NK-92 treated with Interleukin-12 subunit alpha and Interleukin-12 subunit beta, amount 100 ng/mL, for 24 hours (cell line): ENCODE measurements at places on chromosomes 4 and X.

- no peak for DNase-seq
Observed at GRCh38 chr4:152220201-152220666, 315.7 kb downstream of the FBXW7 start.

DNA sequence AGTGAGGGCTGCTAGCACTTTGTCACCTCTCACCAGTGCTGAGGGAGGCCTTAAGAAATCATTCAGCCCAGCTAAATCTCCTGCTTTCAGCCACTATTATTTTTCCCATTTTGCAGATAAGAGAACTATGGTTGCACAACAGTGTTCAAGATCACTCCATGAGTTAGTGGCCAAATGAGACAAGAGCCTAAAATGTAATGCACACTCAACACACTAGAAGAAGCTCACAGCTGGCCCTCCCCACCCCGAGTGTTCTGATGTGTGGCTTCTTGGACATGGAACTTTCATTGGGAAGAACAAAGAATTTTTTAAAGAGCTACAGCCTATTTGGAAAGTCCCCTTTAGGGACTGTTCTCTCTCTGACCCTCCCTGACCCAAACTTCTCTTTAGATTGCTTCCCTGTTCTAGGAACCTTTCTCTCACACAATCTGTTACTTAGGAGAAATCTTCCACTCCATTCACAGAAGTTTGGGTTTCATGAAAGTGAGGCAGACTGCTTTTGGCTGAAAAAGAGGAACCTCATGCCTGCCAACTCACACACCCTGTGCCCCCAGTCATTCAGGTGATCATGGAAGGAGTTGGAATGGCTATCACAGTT is 44.0 kb upstream of the CT47C1 start:
- no peak for DNase-seq

- DNase-seq: no peak
Observed at GRCh38 chrX:148854306-148854705, 353.9 kb downstream of the AFF2 start.

DNA sequence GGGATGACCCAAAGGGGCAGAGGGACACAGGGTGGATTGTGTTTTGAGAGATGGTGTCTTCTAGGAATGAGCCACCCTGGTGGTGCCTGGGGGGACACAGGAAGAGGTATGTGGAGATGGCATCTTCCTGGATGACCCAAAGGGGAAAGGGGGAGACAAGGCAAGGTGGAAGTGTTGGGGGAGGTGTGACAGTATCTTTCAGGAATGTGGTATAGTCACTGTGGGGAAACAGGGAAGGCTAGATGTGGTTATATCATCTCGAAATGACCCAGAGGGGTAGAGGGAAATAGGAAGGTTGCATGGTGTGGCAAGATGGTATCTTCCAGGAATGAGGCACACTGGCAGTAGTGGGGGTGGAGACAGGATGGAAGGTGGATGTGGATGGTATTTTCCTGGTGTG is 62.9 kb downstream of the MAOA start:
- no peak for DNase-seq

- DNase-seq: no peak
Observed at GRCh38 chrX:136768469-136769084, 12.2 kb downstream of the ARHGEF6 start.

GRCh38 chr4:147924604-147925412 is 192.9 kb downstream of the ARHGAP10 start:
- DNase-seq: no peak

DNA sequence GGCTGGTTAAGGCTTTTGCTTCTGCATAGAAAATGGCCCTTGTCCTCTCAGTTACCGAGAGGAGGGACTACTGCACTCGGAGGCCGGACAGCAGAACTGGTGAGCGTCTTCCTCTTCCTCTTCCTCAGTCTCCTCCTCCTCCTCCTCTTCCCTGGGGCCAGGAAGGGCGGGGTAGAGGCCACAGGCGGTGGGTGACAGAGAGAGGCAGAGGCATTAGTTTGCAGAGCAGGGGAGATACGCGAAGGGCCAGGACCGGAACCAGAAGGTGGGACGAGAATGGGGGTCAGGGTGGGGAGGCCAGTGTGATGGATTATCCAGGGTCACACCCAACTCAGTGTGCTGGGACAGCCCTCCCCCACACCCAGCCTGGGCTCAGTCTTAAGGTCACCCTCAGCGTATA is 14.5 kb downstream of the IQSEC2 start:
- no peak for DNase-seq

GRCh38 chr4:30181918-30182317 is 538.3 kb upstream of the PCDH7 start:
- DNase-seq: no peak

DNA sequence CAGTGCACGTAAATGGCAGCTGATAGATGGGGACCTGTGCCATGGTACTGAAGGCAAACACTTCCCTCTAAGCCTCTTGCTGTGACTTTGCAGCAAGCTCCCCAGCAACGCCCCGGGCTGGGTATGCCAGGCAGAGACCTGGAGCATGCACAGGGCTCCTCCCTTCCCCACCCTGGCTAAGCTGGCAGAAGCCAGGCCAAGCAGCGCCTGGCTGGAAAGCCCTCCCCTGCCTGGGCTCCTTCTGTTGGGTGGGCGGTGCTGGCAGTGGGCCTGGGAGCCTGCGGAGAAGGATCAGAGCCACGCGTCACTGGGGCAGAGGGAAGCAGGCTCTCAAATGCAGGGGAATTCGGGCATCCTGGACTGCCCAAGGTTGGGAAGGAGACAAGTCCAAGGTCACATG is 3.6 kb downstream of the ATP2B3 start:
- DNase-seq: no peak
